ENCODE measurements at places on chromosomes 7 and 10.

GRCh38 chr10:124756156-124756903 is 12.2 kb upstream of the FAM53B start:
- no peak for DNase-seq

DNA sequence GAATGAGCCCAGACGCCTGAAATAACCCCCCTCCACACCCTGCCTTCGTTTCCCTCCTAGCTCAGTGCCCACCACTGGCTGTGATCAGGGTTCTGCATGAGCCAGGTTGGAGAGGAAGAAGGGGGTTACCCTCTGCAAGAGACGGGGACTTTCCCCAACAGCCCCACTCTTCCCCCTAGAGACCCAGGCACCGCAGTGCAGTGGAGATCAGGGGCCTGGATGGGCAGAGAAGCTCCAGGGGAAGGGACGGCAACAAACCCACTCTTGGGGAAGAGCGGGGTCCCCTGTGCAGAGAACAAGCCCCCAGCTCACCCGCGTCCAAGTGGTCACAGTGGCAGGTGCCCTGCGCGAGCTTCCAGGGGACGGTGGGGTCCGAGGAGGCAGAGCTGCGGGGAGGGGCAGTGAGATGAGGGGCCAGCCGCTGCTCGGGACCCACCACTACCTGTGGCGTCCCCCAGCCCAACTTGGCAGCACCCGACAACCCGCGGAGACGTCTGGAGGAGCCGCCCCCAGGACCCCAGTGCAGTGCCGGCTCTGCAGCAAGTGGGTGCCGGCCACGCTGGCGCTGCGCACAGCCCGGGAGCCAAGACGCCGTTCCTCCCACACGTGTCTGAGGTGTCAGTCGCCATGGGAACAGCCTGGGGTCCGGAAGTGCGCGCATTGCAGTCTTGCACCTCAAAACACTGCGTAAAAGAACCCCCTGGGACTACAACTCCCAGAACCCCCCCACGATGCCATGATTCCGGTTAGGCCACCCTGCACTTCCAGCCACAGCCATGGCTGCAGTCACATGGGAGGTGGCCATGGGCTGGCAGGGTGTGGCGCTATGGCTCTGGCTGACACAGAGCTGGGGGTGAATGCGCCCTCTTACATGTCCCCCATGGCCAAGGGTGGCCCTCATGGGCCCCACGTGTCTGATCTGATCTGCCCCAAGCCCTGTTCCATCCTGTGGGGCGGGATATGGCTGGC is 45.8 kb upstream of the WIPI2 start:
- peak; percentile 6 for DNase-seq

DNA sequence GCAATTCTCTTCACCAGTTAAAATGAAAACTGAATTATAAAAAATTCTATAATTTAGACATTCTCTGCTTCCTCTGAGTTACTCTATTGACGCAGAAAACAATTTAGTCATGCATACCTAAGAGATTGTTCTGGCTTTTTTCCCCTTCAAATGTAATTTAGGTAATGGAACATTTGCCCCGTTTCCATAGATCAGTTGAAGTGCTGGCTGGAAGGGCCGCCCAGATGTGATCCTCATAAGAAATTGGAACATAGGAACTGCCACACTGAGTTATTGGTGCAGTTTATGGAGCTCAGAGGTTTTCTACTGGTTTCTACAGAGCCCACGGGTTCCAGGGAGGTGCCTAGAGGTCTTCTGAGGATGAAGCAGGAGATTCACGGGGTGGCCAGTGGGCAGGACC is 581.7 kb downstream of the SDK1 start:
- DNase-seq = no peak

GRCh38 chr7:99143853-99144672 is at the start of gene SMURF1:
Gene SMURF1 (minus strand): TSS chr7:99144108. CDS start chr7:99143780, 328 bp downstream.
- DNase-seq = peak; percentile 36

DNA sequence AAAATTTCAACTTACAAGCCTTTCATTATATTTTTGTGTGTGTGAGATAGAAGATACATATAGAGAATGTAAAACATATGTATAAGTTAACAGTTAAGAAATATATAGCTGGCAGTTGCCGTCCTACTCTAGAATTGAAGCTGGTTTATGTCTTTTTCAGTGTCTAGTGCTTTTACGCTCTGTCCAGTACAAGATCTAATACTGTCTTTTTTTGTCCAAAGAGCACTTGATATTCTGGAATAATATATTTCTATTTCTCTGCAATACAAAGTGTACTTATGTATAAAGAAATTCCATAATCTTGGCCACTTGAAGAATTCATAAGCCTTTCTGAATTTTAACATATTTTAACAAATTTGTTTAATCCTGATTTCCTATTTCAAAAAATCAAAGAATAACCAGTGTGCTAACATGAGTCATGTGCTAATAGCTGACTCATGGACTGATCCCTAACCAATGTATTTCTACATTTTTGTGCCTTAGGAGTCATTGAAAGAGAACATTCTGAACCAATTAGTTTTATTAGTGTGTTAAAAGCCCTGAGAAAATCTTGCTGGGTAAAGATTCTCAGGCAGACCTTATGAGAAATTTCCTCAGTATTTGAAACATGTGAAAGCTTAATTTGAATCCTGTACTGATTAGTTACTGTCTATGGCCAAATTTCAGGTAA is 73.2 kb upstream of the CCAR1 start:
- DNase-seq = no peak

DNA sequence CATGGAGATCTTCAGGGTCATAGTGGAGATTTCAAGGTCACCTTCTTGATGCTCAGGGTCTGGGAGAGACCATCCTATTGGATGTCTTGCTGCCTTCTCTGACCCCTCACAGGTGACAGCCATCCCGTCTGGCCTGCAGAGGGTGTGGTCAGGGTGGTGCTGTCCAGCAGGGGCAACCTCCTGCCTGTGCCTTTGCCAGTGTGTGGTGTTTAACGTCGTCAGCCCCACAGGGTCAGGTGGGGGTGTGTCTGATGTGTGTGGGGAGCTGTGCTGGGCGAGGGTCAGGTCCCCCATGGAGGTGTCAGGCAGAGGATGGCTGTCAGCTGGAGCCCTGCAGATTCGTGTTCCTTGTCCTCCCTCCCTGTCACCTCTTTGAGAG is 16.5 kb downstream of the ADCY1 start:
- DNase-seq = no peak

- DNase-seq = no peak
These were observed 12.5 kb upstream of the IL2RA start for GRCh38 chr10:6074489-6075301.

GRCh38 chr10:20274571-20274970 is 458.3 kb downstream of the PLXDC2 start:
- DNase-seq = no peak

GRCh38 chr7:1853986-1854865 is 184.1 kb downstream of the ELFN1 start:
- DNase-seq = no peak

- no peak for DNase-seq
These were observed 259.8 kb upstream of the MAGI2 start for GRCh38 chr7:79713276-79713675.

GRCh38 chr10:110336111-110336721 is 31.5 kb upstream of the SMNDC1 start:
- no peak for DNase-seq

- DNase-seq = no peak
These were observed 88.8 kb downstream of the DNMBP start for GRCh38 chr10:99920901-99921300.

DNA sequence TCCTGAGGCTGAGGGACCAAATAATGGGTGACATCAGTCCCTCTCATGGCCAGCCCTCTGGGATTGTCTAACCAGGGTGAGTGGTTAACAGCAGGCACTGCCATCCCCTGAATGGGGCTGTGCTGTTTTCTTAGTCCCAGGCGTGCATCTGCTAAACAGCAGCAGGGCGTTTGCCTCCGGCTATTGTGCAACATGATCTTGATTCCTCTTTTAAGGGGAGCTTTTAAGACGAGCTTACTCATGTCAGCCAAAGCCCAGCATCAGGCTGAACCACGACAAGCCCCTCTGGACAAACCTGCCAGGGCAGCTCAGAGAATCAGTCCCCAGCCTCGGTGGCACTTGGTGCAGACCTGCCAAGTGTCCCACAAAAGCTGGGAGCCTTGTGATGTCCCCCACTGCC is 16.2 kb upstream of the IGFBP3 start:
- no peak for DNase-seq

DNA sequence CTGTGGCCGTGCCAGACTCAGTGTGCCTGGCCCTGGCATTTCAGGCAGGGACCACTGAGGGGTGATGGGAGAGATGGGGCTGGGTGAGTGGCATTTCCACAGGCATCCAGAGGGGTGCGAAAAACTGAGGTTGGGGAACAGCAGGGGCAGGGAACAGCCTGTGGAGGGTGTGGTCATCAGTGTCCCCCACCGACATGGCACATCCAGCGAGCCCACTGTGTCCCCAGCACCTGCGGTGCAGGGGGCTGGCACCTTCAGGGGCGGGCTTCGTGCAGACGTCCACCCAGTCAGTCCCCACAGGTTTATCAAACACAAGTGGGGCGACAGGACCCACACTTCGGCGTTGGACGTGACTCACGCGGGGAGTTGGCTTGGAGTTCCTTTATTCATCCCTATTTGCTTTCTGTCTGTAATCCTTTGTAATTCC is 14.8 kb downstream of the CUX1 start:
- no peak for DNase-seq

GRCh38 chr10:113459626-113460280 is 93.1 kb upstream of the HABP2 start:
- DNase-seq = no peak

DNA sequence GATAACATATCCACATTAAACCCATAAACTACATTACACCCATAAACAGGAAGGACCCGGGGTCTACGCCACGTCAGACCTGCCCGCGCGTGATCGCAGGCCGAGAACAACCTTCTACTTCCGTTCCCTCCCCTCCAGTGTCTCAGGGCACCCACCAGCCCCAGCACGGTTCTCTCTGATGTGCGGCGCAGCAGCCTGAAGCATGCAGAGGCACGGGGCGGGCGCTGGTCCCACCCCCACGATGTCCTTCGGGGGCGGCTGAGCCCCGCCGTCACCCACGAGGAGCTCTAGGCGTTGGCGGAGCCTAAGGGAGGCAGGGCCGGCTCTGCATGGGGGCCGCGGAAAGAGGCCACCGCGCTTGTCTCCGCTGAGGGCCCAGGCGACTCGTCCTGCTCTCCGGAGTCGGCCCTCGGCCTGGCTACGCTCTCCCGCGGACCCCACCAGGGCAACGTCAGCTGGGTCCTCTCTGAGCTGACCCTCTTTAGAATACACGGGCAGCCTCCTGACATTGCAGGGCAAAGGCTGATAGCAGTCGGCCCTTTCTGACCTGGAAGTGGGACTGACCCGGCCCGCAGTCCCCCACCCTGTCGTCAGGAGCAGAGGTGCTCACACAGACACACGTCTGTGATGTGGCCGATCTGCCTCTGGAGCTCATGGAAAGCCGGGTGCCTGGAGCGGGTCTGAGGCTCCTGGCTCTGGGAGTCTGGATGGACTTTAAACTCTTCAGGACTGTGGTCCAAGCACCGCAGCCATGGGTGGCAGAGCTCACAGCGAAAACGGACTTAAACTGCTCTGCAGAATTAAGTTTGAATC is 65.6 kb upstream of the ADGRA1 start:
- no peak for DNase-seq

- peak; percentile 64 for DNase-seq
These were observed at the start of gene PDGFA for GRCh38 chr7:519484-520390. Gene PDGFA (minus strand): TSS chr7:519846. CDS start chr7:519001, 845 bp downstream.

GRCh38 chr10:29980084-29980483 is 79.3 kb downstream of the JCAD start:
- no peak for DNase-seq

GRCh38 chr10:99849536-99849935 is 67.1 kb downstream of the ABCC2 start:
- DNase-seq = no peak

DNA sequence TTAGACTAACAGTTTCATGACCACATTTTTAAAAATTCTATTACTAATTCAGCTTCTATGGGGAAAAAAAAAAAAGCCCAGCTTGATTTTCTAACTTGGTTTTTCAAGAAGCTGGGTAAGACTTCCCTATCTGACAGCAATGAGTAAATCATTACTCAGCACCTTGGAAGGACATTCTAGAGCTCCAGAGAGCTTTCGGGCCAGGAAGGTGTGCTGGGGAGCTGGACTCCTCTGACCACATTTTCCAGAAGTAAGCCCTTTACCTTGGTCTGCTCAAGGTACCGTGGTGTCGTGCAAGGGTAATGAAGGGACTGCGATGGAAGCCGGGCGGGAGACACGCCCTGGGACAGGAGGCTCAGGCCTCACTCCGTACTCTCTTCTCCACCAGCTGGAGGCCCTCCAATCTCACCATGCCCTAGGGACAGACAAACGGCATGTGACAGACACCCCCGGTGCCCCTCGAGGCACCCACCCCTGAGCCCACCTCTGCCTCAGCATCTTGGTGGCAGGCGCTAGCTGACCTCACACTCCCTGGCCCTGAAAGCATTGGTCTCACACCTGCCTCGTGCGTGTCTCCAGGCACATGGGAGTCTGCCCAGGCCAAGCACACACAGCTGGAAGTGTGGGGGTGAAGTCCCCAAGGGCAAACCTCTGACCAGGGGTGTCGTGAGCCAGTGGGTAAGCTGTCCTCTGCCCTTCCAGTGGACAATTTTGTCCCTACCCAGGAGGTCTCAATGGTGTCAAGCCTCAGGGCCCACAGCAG is 152.1 kb downstream of the OAT start:
- no peak for DNase-seq

- DNase-seq = no peak
These were observed 18.5 kb upstream of the JAZF1 start for GRCh38 chr7:28199021-28199510.

DNA sequence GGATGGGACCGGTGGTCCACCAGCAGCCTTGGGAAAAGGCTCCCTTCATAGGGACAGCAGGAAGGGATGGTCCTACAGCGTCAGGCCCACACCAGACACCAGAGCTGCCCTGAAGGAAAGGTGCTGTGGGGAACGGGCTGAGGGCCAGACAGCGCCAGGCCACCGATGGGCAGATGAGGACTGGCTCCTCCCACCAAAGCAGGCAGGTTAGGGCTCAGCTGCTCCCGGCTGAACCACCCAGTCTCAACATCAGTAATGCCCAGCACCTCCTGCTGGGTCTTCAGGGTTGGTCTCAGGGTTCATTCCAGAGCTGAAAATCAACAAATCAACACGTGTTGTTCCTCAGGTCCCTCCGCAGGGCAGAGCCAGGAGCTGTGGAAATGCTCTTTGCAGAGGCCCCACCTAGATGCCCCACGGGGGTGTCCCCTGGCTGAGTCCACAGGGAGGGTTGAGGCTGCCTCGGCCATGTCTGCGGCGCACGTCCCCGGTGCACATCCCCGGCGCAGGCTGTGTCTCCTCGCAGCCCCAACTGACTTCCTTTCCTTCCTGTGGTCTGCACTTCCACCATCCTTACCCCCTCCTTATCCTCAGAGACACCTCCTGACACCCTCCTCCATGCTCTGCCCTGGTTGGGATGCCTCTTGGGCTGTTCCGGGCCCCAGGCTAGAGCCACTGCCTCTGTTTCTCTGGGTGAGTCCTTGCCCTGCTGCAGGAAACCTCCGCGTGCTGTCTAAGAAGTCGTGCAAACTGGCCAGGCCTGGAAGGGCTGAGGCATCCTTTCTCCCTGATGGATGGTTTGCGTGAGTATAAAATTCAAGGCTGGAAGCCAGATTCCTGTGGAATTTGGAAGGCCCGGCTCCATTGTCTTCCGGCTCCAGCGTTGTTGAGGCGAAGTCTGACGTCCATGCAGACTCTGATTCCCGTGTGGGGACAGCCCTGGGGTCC is 32.8 kb upstream of the CFAP46 start:
- no peak for DNase-seq

- peak; percentile 53 for DNase-seq
These were observed 1016.4 kb upstream of the KCND2 start for GRCh38 chr7:119256446-119257131.

GRCh38 chr7:77473229-77474005 is 57.3 kb upstream of the GSAP start:
- DNase-seq = no peak

GRCh38 chr7:15439853-15440252 is 122.0 kb downstream of the AGMO start:
- DNase-seq = no peak

Measured in substantia nigra (tissue), 51 donors.